ENCODE measurements at places on chromosomes 6 and 20.

GRCh38 chr6:75864446-75864845, 115.4 kb downstream of the MYO6 start:
- no peak for DNase-seq

GRCh38 chr20:19867074-19867473, 109.0 kb downstream of the RIN2 start:
- DNase-seq = no peak

DNA sequence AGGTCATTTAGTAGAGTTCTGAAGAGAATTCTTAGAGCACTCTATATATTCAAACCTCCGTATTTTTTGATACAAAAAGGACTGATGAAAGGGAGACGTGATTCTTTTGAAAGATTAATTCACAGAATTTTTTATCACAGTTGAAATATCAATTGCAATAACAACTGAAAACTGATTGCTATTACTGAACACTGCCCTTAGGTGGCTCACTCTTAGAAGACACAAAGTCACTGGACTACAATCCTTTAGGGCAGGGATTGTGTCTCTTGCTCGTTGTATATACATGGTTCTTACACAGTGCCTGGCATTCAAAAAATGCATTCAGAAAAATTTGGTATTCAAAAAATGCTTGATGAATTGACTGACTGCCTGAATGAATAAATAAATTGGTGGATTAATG, 17.1 kb upstream of the CALHM6 start:
- peak; percentile 82 for DNase-seq

GRCh38 chr6:47237196-47237595, 72.5 kb downstream of the TNFRSF21 start:
- no peak for DNase-seq

DNA sequence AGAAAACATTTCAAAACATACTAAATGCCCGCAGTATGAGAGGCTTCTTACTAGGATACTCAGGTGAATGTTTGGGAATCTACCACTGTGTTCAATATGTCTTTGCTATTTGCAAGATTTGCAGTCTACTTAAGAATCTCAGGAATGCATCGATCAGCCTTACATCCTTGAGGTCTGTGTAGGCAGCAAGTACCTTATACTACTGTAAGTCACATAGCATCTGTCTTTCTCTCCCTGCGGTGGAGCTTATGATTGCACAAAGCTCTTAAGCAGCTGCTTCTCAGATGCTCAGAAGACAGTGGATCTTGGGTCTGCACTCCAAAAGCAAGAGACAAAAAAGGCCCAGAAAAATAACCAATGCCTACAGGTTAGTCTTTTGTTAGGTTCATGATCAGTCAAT, 21.4 kb downstream of the PCSK2 start:
- DNase-seq = no peak

DNA sequence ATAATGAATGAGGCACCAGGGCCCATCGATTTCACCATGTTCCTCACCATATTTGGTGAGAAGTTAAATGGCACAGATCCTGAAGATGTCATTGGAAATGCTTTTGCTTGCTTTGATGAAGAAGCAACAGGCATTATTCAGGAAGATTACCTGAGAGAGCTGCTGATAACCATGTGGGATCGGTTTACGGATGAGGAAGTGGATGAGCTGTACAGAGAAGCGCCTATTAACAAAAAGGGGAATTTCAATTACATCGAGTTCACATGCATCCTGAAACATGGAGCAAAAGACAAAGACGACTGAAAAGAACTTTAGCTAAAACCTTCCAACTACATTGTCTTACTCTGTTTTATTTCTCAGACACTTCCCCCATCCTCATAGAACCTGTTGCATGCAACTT, 21.6 kb upstream of the ZBTB22 start:
- no peak for DNase-seq

DNA sequence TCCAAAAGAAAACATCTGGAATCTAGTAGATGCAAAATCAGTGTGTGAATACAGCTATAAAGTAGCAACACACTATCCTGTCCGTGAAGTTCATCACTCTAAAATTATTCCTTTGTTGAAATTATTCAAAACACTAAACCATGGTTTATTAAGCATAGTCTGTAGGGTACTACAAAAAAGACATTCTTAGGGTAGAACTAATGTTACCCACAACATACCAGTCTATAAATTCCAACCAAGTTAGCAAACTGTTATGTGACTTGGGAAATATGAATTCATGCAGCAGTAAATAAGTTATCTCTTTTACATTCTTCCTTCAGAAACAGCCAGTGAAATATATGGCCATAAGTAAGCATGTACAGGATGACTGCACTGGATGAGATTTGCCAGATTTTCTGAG, 580.3 kb upstream of the ADGRB3 start:
- DNase-seq = no peak

DNA sequence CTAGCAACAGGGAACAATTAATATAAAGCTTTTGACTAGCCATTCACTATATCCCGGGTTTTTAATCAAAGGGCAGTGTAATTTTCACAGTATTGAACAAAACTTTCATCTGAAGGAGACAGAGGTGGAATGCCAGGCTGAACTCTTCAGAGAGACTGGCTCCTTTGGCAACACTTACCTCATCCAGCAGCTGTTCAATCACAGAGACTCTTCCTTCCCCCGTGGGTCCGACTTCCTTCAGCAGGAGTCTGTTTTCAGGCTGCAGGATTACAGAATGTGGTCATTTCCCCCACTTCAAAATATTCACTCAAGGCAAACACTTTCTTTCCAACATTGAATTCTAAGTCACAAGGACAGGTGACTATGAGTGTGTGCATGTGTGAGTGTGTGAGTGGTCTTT, 76.6 kb downstream of the DZANK1 start:
- DNase-seq = no peak

- DNase-seq = no peak
These were observed 20.8 kb downstream of the ZBTB2 start for GRCh38 chr6:151370509-151371078.

DNA sequence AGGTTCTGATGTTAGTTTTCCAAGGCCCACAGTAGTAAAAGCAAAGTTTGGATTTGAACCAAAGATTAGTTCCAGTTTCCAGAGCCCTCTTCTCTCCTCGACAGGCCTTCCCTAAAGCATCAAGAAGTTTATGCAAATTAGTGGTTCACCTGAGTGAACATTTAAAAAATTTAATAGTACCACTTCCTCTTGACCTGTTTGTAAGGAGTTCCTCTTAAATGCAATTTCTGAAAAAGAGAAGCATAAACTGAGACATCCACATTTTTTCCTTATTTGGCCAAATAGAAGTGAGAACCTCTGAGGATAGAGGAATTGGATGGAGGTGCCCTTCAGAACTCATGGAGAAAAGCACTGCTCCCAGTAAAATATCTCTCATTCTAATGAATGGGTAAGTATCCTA, 1.2 kb upstream of the DSE start:
- no peak for DNase-seq

GRCh38 chr6:56076033-56076432, 171.3 kb downstream of the COL21A1 start:
- DNase-seq = no peak

- DNase-seq = no peak
These were observed 16.4 kb upstream of the IGF2R start for GRCh38 chr6:159952289-159953005.

Measured in hematopoietic multipotent progenitor cell treated with erythropoietin and hydrocortisone succinate and interleukin-3 and kit ligand, for 6 days (in vitro differentiated cells).